Panc1 (cell line): ENCODE measurements at places on chromosomes 7 and 10. TPM values are rescaled to one million over a fixed set of nuclear protein-coding genes. Genes with fewer than 3 reads are reported as not detected.
A peak's percentile ranks its signal among the peaks of the same experiment; 100 is the strongest.

- H3K4me1 ChIP-seq = no peaks in the 10 kb centered on the region
- no peaks in the 10 kb centered on the region for H3K27me3 ChIP-seq
- no peak overlapping the region for H3K4me3 ChIP-seq
- DNase-seq = no peak
- H3K27ac ChIP-seq = no peak overlapping the region
- no peaks in the 10 kb centered on the region for H3K36me3 ChIP-seq
These were observed 1056.8 kb downstream of the SORCS1 start for GRCh38 chr10:106107706-106108105.

DNA sequence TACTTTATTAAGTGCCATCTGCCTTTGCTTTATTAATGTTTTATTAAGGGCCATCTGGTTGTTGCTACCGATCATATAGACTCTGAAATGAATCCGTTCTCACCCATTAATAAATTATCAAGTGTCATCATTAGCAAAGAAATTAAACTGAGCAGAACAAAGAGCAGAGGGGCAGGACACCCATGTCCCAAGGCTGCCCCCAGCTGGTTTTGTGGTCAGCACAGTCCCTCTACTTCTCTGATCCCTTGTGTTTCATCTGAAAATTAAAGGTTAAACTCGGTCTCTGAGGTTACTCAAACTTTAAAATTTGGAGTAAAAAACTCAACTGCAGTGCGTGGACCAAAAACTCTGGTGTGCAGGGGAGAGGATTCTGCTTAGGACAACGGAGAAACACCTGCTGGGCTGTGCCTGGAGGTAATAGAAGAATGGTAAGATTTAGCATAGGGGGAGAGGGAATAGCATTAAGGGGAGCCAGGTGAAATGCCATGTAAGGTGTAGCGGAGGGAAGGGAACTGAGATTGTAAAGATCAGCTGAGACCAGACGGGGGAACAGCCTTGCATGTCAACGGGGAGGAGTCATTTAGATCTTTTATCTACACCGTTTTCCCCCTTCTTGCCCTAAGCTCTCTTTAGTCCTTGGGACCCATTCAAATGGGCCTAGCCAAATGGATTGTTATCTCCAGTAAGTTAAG, 10.8 kb upstream of the GSDME start:
- H3K4me1 ChIP-seq = no peaks in the 10 kb centered on the region
- DNase-seq = no peak
- H3K27me3 ChIP-seq = no peaks in the 10 kb centered on the region; the same call in 1 of the 2 replicates
- H3K4me3 ChIP-seq = no peak overlapping the region
- no peaks in the 10 kb centered on the region for H3K36me3 ChIP-seq
- H3K27ac ChIP-seq = no peak overlapping the region

DNA sequence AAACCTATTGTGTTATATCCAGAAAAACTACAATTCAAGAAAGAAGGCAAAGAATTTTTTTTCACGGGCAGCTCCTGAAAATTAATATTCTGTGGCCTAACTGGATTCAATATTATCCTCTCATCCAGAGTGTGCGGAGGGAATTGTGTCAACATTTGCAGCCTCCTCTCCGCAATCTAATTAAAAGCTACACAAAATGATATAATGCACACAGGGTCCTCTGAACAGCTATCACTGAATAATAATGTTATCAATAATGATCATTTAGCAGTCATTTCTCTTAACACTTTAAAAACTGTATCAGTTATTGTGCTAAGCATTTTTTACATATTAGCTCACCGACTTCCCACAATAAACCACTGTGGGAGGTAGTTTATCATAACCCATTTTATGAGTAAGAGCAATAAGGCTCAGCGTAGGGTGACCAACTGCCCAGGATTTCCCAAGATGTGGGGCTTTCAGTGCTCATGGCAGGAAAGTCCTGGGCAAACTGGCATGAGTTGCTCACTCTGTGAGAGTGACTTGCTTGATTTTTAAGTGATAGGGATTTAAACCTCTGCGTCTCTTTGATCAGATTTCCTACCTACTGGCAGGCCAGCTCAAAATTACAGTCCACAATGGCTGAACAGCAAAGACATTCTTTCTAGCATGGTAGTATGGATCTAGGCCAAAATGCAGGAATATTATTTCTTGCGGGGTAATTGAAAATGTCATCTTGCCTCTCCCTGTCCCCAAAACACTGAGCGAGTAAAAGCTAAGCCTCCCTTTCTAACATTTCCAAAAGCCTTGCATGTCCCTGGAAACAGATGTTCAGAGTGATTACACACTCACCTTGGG, 65.7 kb downstream of the AOAH start:
- H3K27me3 ChIP-seq = no peaks in the 10 kb centered on the region
- DNase-seq = peak; percentile 90
- H3K4me1 ChIP-seq = peaks cover 34% of the 10 kb centered on the region
- peak overlapping the region; percentile 2; the same call in 1 of the 2 replicates for H3K4me3 ChIP-seq
- H3K36me3 ChIP-seq = no peaks in the 10 kb centered on the region

GRCh38 chr7:87223666-87224065, 4.1 kb upstream of the TMEM243 start:
- H3K4me1 ChIP-seq = peaks cover 12% of the 10 kb centered on the region
- H3K4me3 ChIP-seq = no peak overlapping the region
- peaks cover 25% of the 10 kb centered on the region for H3K27me3 ChIP-seq

- H3K4me3 ChIP-seq = no peak overlapping the region
- H3K27me3 ChIP-seq = peaks cover 5% of the 10 kb centered on the region; the same call in 1 of the 2 replicates
- no peaks in the 10 kb centered on the region for H3K4me1 ChIP-seq
- no peaks in the 10 kb centered on the region for H3K36me3 ChIP-seq
These were observed 54.5 kb downstream of the ELMO1 start for GRCh38 chr7:37394158-37394557.

The SLC18A3 gene
- total RNA-seq = not detected

The LARP4B gene
- 87.0 TPM for total RNA-seq

The ADIRF gene
- 14.8 TPM for total RNA-seq

- H3K4me3 ChIP-seq = no peak overlapping the region
- no peak overlapping the region for H3K27ac ChIP-seq
- no peak for DNase-seq
- H3K4me1 ChIP-seq = no peaks in the 10 kb centered on the region
- H3K27me3 ChIP-seq = no peaks in the 10 kb centered on the region
- no peaks in the 10 kb centered on the region for H3K36me3 ChIP-seq
These were observed 339.3 kb upstream of the POM121L12 start for GRCh38 chr7:52695973-52696595.
